Activated CD8-positive, alpha-beta memory T cell treated with anti-CD3 and anti-CD28 coated beads, Interleukin-2, amount 10 ng/mL, durations not matched to agents 7 days and 5 days (primary cell): ENCODE measurements at places on chromosomes 7 and 10. TPM values are rescaled to one million over a fixed set of nuclear protein-coding genes. Genes with fewer than 3 reads are reported as not detected.

The MAGI2 gene
- total RNA-seq: 0.09 TPM

The KMT2E gene
- total RNA-seq: 110 TPM

The CLDN4 gene
- 0.12 TPM for total RNA-seq

The HNRNPF gene
- total RNA-seq: 512 TPM

The SNX13 gene
- total RNA-seq: 19.5 TPM

The ICA1 gene
- 3.4 TPM for total RNA-seq

The TRPV6 gene
- total RNA-seq: not detected

The HOXA3 gene
- total RNA-seq: not detected

The ADAM12 gene
- not detected for total RNA-seq

The PTPRE gene
- 27.1 TPM for total RNA-seq

The SPDYE11 gene
- not detected for total RNA-seq

The CFAP69 gene
- not detected for total RNA-seq

The LRRC27 gene
- 5.4 TPM for total RNA-seq

The ASB4 gene
- total RNA-seq: not detected

The ABLIM1 gene
- 54.9 TPM for total RNA-seq

The MSANTD7 gene
- total RNA-seq: 21.0 TPM

The MSS51 gene
- 4.1 TPM for total RNA-seq

The CCDC3 gene
- 0.12 TPM for total RNA-seq

The CALHM1 gene
- 1.1 TPM for total RNA-seq

The CISD1 gene
- 32.2 TPM for total RNA-seq

The ANKRD1 gene
- total RNA-seq: not detected

The GRID1 gene
- total RNA-seq: not detected

The PALD1 gene
- 0.41 TPM for total RNA-seq

The PLCE1 gene
- 0.06 TPM for total RNA-seq

The CHAT gene
- total RNA-seq: not detected

The PURB gene
- total RNA-seq: 33.4 TPM

The SLC4A2 gene
- 114 TPM for total RNA-seq
